ENCODE measurements at places on chromosomes 7 and 10. TPM values are rescaled to one million over a fixed set of nuclear protein-coding genes. Genes with fewer than 3 reads are reported as not detected.

GRCh38 chr7:70214071-70214470, 615.8 kb downstream of the AUTS2 start:
- DNase-seq = no peak

DNA sequence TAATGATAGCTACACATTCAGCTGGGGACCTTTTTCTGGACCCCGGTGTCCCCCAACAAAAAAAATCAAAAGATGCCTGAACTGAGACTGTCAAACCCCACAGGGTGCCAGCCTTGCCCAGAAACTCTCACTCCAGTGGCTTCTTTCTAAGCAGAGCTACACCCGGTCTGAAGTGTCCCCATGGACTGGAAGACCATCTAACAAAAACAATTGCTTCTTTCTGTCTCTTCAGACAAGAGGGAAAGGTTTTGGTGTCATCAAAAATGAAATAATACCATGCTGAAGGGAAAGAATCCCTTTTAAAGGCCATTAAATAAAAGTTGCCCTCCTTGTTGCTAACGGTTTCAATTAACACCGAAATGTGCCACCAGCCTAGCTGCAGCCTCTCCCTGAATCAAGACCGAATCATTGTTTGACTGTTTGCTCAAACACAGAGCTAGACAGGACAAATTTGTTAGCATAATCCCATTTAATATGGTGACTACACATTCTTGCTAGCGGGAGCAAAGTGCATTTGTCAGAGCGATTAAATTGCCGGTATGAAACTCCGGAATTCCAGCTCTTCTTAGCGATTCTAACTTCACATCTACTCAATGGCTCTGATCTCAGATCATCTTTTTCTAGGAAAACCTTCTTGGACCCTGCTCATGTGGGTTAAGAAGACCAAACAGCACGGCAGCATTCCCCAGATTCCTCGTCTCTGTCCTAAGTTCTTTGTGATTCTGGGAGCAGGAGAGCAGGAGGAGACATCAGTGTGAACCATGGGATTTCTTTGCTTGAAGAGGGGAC, 397.5 kb upstream of the PRKCQ start:
- no peak for DNase-seq

- no peak for DNase-seq
These were observed 197.6 kb upstream of the STK17A start for GRCh38 chr7:43385309-43385680.

DNA sequence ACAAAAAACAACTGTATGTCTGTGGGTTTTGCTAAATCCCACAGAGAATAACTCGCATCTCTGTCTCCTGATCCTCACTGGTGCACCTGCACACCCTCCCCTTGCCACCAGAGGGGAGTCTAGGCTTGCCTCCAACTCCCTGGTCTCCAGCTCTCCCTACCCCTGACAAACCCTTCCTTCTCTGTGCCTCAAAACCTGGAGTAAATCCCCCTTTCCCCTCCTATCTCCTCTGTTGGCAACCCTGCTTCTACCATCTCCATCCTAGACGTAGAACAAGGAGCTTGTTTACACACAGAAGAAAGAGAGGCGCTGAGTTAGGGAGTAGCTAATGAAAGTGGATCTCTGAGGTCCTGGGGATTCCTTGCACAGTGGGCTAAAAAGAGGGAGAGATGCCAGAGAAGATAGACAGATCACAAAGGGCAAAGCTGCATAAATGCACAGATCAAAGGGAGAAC, 6.0 kb downstream of the MBLAC1 start:
- DNase-seq = peak; percentile 70

Gene PKD2L1
- not detected for total RNA-seq

Gene CUZD1
- 0.02 TPM for total RNA-seq

GRCh38 chr10:70328018-70328417, 44.2 kb upstream of the NPFFR1 start:
- DNase-seq = no peak

DNA sequence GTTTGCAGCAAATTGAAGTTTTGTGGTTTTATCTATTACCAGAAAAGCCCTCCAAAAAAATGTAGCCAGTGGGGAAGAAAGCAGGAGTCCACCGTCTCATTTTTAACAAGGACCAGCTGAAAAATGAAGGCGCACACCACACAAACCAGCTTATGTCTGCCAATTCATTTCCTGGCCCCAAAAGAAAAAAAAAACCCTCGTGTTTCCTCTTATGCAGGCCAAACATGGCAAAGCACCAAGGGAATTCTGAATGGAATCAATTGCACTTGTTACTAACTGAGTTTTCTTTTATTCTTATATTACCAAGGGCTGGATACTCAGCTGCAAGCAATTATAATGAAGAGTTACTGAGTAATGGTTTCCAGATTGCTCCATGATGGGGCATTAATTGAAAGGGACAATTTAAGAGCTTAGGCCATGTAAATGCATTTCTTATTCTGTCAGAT, 428.3 kb upstream of the NPVF start:
- DNase-seq = no peak

- peak; percentile 24 for DNase-seq
These were observed 94.5 kb downstream of the COL26A1 start for GRCh38 chr7:101457001-101457750.

DNA sequence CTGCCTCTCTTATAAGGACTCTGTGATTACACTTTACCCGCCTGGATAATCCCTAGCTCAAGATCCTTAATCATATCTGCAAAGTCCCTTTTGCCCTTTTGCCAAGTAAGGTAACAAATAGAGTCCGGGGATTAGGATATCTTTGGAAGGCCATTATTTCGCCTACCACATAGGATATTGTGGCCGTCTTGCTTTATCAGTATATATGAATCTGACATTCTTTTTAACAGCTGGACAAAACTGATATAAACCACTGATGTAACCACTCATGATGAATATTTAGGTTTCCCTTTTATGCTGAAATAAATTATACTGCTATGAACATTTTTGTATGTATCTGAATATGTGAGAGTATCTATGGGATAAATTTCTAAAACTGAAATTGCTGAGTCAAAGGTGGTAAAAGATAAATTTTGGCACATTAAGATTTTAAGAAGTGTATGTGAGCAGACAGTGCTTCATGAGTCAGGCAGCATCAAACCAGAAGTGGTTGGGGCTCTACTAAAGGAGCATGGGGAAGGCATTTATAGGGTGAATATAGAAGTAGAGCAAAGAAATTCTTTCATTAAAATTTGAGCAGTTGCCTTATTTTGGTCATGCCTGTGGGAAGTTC, 44.7 kb downstream of the AVL9 start:
- peak; percentile 3 for DNase-seq

- DNase-seq = no peak
These were observed 276.8 kb upstream of the RNF32 start for GRCh38 chr7:156363751-156364150.

Gene ASB15
- total RNA-seq = not detected

- DNase-seq = peak; percentile 59
These were observed 434.4 kb upstream of the ZMIZ1 start for GRCh38 chr10:78634389-78634815.

Gene OR2AE1
- not detected for total RNA-seq

Gene CYP26C1
- not detected for total RNA-seq

Gene SDHAF3
- 24.5 TPM for total RNA-seq

DNA sequence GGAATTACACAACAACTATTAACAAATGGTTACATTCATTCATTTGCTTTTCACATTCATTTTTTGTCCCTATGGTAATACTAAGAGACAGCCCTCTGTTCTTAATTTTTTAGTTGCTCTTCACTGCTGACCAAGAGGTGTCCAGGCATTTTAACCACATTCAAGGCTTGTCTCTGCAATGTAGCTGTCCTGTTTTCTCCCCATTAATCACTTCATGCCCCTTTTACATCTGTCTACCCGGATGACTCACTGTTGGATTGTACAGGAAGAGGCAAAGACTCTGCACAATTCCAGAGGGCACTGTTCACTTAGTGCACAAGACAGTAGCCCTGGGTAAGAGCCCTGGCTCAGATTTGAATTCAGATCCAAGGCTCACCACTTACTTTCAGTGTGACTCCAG, 168.5 kb downstream of the NOC3L start:
- peak; percentile 85 for DNase-seq

GRCh38 chr7:100080907-100081534, 502 bp downstream of the ZNF3 start:
- peak; percentile 34 for DNase-seq

DNA sequence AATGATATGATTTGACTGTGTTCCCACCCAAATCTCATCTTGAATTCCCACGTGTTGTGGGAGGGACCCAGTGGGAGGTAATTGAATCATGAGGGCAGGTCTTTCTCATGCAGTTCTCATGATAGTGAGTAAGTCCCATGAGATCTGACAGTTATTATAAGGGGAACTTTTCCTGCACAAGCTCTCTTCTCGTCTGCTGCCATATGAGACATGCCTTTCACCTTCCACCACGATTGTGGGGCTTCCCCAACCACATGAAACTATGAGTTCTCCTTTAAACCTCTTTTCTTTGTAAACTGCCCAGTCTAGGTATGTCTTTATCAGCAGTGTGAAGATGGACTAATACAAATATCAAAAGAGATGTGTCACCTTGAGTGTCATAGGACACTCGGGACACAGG, 502.7 kb upstream of the PODXL start:
- no peak for DNase-seq

DNA sequence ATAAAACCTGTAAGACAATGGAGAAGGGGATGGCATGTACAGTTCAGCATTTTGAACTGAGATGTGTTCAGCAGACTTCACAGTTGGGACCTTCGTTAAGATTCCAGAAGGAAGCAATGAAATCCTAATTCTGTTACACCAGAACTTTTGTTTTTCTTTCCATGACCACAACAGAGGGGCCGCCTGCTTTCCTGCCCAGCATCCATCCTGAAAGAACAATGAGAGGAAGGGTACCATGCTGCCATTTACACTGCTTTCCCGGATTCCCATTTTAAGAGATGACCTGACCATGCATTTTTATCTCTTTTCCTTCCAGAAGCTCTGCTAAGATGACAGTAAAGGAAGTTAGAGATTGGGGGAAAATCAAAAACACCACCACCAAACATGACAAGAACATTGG, 92.7 kb downstream of the PIP4K2A start:
- no peak for DNase-seq

- DNase-seq = no peak
These were observed 57.0 kb downstream of the CLEC2L start for GRCh38 chr7:139580435-139580834.

DNA sequence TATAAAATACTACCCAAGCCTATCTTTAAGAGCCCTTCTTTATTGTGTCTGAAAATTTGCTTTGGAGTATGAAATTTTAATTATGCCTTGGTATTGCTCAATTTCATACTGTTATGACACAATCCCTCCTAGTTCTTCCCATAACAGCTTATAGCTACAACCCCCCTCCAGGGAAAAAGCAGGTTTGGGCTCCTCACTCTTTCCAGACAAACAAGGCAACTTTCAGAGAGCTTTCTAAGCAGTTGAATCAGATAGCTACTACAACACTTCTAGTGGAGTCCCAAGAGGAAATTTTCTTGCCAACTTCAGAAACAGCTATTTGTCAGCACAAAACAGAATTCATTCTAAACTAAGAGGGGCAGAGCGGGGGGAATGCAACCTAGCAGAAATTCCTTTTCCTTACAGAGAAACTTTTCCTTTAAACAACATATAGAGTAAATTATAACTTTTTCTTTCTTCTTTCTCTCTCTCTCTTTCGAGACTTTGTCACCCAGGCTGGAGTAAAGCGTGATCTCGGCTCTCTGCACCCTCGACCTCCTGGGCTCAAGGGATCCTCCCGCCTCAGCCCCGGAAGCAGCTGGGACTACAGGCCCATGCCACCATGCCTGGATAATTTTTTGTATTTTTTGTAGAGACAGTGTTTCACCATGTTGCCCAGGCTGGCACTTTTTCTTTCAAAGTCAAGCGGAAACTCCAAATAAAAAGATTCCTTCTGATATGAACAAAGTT, 26.0 kb upstream of the JMJD1C start:
- DNase-seq = peak; percentile 78

DNA sequence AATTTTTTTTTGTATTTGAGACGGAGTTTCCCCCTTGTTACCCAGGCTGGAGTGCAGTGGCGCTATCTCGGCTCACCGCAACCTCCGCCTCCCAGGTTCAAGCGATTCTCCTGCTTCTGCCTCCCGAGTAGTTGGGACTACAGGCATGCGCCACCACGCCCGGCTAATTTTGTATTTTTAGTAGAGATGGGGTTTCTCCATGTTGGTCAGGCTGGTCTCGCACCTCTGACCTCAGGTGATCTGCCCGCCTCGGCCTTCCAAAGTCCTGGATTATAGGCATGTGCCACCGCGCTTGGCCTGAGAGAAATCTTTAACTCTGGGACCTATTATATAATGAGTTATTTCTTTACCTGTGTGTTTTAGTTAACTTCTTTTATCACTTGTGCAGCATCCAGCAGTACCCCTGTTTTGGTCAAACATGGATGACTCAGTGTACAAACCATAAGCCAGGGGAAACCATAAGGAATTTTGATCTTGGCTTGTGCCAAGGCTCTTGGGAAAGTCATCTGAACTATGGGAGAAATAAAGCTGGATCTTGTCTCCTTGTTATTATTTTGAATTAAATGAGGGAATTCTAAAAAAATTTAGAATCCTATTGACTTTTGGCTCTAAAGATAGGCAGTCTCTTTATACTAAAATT, 23.6 kb upstream of the ZRANB1 start:
- DNase-seq = peak; percentile 80

Gene STK17A
- 109 TPM for total RNA-seq

DNA sequence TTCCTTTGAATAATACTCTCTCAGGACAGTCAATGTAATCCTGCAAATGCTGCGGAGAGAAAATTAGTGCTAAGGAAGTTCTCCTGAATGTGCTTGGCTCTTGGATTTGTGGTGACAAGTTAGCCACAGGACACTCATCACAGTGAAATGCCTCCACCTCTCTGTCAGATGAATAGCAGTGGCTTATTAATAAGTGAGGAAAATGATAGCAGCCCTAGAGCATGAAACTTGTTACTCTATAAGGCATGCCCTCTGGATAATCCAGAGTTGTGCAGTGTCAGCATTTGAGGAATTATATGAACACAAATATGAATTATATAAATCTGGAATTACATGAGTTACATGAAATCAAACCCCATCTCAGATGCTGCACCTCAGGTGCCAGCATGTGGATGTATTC, 23.5 kb upstream of the TBX20 start:
- DNase-seq = no peak

DNA sequence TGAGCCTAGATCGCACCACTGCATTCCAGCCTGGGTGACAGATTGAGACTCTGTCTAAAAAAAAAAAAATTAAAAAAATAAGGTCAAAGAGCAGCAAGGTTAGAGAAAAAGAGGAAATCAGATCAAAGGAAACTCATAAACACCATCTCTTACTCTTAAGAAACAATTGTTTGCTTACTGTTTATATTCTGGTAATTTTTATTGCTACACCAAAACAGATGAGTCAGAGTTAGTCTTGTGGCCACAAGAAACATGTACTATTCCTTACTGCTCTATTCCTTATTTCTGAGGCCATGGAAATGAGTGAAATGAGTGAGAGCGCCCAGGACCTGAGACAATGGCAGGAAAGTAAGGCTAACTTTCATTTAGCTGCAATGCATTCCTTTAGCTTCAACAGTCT, 387.3 kb downstream of the HPSE2 start:
- peak; percentile 25 for DNase-seq

DNA sequence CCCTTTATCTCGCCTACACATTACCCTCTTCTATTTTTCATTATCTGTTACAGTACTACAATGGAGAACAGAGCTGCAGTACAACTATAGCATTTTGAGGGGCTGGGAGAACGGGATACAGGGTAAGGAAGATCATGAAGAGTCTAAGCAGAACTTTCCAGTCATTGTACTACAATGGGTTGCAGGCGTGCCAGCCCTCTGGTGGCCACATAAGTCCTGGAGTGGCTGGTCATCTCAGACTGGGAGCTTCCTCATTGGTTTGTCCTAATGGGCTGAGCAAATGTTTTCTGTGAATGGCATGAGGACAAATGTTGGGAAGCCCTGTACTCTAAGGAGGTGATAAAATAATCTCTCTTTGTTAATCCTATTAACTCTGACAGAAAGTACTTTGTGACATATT, 33.0 kb downstream of the TMEM106B start:
- DNase-seq = peak; percentile 61

Gene PPIF
- 50.7 TPM for total RNA-seq

Measured in M059J (cell line).